ENCODE measurements at places on chromosomes 1 and 21.

- DNase-seq: no peak
These were observed 374 bp downstream of the SH2D5 start for GRCh38 chr1:20732071-20732587.

- no peak for DNase-seq
These were observed 247.0 kb downstream of the KCNT2 start for GRCh38 chr1:196361112-196361714.

DNA sequence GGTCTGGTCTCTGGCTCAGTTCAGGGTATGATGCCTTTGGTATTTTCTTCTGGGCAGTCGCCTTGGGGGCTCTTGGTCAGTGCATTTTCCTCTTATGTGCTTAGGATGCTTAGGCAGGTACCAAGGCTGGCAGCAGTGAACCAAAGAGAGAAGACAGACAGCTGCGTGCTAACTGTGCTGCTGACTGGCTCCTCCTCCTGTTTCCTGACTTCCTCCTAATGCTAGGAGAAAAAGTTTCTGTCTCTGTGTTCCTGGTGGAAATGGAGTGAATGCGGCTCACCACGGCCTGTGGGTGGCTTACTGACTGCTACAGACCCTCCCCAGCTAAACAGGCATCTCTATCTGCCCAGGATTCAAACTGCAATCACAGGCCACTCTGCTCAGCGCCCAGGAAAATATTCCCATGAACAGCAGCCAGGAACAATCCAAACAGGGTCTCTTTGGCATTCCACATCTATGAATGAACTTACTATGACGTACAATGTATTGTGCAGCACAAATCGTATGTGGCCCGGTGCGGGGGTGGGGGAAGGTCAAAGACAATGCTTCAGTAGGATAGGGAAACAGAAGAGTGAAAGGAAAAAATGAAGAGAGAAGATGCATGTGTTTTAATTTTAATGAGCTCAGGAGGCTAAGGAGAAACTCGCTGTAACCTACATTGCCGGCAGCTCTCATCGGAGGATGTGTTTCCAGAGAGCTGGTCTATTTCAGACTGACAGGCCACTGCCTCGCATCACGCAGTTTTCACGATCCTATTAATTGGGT lies 2.8 kb downstream of the ABCG1 start:
- DNase-seq: peak; percentile 25

- DNase-seq: no peak
These were observed 153.0 kb downstream of the GABPA start for GRCh38 chr21:25887646-25888306.

DNA sequence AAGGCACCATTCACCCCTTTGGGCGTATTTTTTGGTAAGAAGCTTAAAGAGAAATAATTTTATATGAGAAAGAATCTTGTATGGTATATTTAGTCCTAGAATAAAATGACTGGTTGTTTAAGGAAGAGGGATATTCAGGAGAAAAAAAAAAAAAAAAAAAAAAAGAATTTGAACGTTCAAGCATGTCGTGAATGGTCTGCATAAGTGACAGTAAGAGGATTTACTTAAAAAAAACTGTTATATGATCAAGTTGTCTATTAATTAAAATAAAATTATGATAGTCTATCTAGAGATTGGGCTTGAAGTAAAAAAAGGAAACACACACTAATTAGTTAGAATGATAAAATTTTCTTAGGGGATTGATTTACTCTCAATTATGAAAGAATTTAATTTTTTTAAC lies 11.7 kb upstream of the OR14I1 start:
- DNase-seq: no peak

DNA sequence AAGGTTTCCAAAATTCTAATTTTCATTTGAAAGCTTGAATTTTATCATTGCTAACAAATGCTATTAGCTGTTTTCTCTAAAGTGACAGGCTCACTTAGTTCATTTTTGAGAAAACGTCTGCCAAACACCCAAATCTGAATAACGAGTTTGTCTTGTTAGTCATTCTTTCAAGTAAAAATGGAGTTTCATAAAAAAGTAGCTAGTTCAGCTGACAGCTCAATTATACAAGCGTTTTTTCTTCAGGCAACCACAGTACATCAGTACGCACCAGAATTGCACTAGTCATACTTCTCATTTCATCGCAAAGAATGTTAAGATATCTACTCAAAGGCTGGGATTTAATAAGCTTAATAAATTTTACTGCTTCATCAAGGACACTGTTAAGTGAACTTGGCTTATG lies 72.3 kb upstream of the SLFNL1 start:
- no peak for DNase-seq

GRCh38 chr21:36847189-36847588 lies 119.3 kb downstream of the HLCS start:
- DNase-seq: no peak

- peak; percentile 25 for DNase-seq
These were observed 490.8 kb upstream of the ADGRL4 start for GRCh38 chr1:79497193-79497773.

GRCh38 chr1:5481889-5482288 lies 510.3 kb downstream of the NPHP4 start:
- no peak for DNase-seq

DNA sequence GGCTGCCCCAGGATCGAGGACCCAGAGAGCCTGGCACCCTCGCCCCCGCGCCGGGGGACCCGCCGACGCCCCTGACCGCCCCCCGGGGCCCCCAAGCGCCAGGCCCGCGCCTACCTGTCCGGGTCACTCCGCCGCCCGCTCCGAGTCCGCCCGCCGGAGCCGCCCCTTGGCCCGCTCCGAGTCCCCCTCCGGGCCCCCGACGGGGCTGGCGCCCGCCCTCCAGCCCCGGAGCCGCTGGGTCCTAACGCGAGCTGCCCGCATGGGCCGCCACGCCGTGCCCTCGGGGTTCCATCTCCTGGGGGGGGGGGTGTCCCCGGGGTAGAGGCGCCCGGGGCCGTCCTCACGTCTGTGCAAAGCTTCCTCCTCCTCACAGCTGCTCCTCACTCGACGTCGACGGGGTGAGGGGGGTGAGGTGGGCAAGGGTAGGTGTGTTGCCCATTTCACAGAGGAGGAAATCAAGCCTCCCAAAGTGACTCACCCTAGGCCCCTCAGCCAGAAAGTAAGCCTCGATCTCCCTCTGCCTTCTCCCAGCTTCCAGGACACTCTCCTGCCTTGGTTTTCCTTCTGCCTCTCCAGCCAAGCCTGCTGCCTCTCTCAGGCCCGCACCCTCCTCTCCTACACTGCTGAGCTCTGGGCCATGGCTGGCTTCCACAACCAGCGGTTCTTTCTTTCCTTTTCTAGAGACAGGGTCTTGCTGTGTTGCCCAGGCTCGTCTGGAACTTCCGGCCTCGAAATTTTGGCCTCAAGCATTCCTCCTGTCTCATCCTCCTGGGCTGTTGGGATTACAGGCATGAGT lies at the start of gene MFAP2:
MFAP2 (minus strand) TSS at position 148 of the 796 bp plus-strand sequence. CDS start 2,347 bp downstream, outside the sequence.
- no peak for DNase-seq

DNA sequence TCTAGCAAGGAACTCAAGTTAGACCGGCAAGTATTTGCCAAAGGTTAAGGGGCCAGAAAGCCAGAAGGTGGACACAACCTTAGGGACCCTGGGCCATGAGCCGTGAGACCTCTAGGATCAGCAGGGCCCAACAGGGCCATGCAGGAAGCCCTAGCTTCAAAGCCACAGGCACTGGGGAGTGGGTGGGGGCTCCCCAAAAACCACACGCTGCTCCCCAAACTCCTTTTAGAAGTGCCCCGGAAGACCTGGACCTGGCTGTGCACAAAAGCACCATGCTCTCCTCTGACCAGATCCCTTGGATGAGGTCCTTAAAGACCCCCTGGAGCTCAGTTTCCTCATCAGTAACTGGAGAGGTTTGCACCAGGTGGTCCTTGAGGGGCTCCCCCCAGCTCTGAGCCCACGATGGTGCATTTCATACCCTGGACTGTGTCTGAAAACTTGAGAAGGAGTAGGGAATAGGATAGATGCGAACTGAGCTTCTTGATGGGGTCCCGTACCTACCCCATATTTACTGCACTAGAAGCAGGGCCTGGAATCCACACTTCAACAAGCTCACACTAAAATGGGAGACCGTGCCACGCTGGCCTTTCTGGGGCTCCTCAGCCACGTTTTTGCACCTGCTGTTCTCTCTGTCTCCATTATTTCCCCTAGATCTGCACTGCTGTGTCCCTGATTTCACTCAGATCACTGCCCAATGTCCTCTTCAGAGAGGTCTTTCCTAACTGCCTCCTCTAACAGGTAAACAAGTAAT lies 40.6 kb upstream of the LBR start:
- no peak for DNase-seq

DNA sequence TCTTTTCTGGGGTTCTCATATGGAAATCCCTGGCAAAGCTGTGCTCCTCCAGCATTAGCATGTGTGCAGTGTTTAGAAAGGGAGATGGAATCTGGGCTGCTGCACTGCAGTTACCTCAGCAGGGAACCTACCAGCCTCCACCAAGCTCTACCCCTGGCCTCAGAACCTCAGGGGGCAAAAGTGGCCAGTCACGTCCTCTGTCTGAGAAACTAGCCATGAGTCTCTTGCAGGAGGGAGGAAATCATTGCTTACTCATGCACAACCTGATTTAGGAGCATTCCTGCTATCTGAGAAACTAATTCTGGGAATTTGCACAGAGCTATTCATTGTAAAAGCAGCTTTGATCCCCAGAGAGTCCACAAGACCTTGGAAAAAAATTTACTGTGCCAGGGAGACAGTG lies 80.6 kb upstream of the IPO9 start:
- DNase-seq: no peak

- DNase-seq: no peak
These were observed 35.2 kb upstream of the DHCR24 start for GRCh38 chr1:54922040-54922761.

DNA sequence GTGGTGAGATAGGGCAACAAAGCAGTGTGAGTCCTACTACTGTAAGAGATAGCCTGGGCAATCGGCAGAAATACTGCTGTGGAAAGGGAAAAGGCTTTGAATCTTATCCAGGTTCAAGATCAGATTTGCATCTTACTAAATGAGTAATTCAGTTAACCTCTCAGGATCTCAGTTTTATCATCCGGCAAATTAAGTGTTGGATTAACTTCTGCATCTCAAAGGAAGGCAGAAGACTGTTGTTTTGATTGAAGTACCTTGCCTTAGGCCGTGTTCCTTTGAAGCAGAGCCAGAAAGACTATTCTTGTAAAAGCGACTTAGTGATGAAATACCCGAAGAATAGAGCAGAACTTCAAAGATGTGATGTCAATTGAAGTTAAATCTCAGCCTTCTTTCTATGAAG lies 612.9 kb upstream of the USP24 start:
- DNase-seq: no peak

DNA sequence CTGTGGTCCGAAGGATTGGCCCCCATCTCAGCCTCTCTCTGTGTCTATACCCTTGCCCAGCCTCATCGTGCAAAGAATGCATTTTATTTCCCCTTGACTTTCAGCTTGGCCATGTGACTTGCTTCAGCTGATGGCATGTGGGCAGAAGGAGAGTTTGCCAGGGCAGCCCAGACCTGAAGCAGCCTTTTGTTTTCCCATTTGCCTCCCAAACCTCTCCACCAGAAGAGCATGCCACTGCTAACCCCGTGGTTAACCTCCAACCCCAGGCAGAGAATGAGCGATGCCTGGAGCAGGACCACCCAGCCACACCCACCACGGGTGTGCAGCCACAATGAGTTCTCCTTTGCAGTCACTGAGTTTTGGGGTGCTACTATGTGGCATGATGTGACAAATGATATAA lies 136.4 kb downstream of the SETD4 start:
- DNase-seq: no peak

DNA sequence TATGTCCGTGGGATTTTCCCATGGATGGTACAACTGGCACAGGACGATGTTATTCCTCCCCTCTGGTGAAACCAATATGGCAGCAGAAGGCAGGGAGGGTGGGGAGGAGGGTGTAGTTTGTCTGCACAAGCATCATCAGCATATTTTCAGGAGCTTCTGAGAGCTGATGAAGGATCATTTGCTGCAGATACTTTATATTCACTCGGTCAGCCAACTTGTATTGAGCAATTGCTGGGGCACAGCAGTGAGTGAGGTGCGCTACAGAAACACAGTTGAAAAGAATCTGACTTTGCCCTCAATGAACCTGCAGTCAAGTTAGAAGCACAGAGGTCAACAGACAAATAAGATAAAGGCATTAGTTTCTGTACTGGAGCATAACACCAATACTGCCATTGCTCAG lies 13.0 kb downstream of the PKP1 start:
- no peak for DNase-seq

DNA sequence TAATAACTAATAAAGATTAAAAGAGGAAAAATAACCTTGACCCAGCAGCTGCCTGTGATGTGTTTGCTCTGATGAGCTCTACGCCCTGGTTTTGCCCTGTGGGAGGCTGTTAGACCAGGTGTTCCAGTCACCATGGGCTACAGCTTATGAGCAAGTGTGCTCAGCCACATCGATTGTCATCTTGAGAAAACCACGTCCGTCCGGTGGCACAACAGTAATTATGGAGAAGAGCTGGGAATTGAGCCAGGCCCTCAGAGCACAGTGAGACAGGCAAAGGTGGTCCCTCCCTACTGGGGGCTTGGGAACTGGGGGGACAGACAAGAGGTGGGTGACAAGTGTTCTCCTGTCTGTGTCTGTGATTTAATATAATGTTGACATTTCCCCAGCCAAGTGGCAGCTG lies 420.5 kb downstream of the MATN1 start:
- DNase-seq: no peak

- no peak for DNase-seq
These were observed 16.3 kb downstream of the PIK3C2B start for GRCh38 chr1:204478172-204478899.

DNA sequence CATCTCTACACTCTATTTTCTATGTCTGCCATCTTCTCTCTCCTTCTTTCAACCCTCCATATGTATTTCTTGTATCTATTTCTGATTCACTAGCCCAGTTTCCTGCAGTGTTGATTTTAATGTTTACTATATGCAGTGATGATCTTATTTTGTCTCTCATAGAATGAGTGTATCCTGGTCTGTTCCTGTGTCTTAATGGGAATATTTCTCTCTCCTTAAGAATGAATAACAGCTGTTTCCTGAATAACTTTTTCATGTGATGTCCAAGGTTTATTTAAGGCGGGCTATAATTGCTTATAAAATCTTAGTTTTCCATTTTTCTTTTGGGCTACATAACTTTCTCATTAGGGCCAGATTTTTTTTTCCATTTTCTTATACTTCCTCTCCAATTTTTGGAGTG lies 144.5 kb downstream of the C1orf21 start:
- no peak for DNase-seq

- DNase-seq: no peak
These were observed 27.8 kb upstream of the SLC26A9 start for GRCh38 chr1:205971082-205971481.

DNA sequence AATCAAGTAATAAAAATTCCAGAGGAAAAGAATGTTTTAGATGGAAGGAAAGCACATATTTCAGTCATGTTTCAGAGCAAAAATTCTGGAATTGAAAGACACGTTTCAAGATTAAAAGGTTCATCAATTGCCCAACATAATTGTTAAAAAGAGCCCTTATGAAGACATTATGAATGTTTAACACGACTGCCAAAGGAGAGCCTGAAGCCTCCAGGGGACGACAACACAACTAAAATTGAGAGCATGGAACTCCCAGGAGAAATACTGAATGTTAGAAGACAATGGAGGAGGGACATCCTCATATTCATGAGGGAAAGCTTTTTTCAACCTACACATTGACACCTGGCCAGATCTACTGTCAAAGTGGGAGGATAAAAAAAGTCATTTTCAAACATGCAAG lies 16.0 kb downstream of the OR2T11 start:
- DNase-seq: no peak
